Activated CD4-positive, CD25-positive, alpha-beta regulatory T cell (primary cell): ENCODE measurements at places on chromosomes 13 and 19.

DNA sequence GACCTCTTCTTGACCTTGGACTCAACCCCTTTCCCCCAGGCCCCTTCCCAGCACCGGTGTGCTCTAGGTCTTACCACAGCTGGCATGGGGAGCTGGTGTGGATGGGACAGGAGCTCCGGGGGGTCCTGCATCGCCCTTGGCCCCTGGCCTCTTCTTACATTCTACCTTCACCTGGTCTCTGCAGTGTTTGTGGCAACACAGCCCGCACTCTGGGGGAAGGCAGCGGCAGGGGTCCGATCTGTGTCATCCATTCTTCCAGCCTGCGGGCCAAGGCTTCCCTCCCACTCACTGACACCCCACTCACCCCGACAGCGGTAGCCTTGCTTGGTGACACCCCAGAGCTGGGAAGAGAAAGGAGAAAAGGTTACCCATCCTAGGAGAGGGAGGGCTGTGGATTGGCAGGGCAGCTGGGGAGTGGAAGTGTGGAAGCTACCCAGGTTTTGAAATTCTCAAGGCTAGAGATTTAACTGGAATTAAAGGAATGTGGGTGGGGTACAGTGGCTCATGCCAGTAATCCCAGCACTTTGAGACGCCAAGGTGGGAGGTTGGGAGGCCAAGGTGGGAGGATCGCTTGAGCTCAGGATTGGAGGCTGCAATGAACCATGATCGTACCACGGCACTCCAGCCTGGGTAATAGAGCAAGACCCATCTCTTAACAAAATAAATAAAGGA lies 8.3 kb downstream of the FAM98C start:
- no peak for DNase-seq

DNA sequence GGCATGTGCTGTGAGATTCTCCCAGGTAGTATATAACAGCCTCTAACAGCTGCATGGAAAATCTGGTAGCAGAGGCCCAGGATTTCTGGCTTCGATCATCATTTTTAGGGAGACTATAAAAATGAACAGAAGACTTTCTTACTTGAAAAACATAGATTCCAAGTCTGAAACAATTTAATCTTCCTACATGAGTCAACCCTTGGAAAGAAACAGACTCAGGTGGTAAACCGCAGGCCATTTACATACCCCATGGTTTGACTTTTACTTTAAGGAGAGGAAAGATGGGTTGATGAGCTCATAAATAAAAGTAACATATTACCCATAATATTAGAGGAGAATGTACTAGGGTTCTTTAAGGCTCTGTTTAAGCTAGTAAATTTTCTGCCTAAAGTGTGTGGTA lies 121.6 kb downstream of the CYSLTR2 start:
- no peak for DNase-seq

DNA sequence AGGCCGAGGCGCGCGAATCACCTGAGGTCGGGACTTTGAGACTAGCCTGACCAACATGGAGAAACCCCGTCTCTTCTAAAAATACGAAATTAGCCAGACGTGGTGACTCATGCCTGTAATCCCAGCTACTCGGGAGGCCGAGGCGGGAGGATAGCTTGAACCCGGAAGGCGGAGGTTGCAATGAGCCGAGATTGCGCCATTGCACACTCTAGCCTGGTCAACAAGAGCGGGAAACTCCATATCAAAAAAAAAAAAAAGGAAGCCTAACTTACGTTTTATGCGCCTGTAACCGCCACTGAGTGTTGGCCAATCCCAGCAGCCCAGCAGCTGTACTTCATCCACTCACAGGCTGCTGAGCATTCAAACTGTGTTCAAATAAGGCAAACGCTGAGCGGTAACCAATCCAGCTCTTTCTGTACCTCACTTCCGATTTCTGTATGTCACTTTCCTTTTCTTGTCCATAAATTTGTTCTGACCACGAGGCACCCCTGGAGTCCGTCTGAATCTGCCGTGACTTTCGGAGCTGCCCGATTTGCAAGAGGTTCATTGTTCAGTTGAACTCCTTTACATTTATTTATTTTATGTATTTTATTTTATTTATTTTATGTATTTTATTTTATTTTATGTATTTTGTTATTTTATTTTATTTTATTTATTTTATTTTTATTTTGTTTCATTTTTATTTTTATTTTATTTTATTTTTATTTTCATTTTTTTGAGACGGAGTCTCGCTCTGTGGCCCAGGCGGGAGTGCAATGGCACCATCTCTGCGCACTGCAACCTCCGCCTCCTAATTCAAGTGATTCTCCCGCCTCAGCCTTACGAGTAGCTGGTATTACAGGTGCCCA lies 18.2 kb downstream of the DPRX start:
- DNase-seq: no peak

DNA sequence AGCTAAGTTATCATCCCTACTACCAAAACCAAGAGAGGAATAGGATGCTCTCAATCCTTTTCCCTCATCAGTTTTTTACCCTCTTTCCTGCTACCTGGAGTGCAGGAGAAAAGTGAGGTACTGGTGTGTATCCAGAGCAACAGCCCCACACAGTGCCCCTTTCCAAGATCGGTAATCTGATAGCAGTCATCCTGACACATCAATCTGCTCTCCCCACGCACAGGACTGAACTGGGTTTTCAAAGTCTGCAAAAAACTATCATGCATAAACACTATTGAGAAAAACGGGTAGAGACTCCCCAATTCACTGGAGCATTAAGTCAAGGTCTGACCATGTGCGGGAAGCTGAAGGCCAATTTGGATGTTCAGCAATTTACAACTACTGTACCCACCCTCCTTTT lies 284.8 kb downstream of the RBM26 start:
- DNase-seq: no peak

DNA sequence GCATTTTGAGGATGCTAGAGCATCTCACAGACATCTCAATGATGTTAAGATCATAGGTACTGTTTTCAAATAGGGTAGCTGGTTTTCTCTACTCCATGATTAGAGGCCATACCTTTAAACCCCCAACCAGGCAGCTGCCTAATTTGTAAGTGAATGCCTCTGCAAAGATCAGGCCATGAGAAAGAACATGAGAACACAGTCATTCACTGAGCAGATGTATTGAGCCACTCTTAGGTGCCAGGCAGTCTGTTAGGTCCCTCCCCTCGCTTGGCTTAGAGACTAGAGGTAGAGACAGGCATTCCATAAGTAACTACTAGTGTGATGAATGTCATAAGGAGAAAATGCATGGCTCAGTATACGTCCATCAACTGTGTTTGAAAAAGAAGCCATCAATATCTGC lies 410.0 kb downstream of the FGF9 start:
- no peak for DNase-seq

DNA sequence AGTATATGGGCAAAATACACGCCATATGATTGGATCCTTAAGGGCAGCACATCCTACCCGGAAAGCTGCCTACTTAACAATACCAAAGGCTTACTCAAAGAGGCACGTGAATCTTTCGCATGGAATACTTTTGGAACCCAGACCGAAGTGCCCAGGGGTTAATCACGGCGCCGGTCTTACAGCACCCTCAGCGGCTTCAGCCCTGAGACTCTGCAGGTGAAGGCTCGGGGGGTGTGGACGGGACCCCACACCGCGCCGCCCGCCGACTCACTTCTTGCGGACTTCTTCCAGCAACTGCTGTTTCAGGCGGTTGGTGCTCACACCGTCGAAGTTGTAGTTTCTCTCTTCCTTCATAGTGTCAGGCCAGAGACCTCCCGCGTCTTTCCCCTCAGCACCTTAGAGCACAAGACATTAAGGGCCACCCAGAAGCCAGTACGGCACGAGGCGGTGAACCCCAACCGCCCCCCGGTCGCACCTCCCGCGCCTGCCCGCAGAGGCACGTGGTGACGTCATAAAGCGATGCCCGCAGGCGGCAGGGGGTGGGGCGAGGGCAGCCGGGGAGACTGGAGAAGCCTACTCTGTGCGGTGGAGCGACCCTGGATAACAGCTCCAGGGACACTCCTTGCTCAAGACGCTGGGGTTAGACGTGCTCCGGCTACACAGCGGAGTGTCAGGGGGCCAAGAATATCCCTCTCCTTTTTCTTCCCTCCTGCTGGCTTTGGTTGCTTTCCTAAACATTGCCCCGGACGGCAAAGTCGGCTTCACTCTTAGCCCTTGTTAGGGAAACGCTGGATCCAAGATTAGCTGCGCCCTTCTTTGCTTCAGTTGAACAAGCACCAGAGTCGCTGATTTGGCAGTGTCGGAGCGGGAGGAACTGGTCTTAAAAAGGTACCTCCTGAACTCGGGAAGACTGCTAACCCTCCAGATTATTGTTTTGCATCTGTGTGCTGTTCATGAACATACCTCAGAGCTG lies at the start of gene CCDC169:
CCDC169 (minus strand) TSS at position 449 of the 973 bp plus-strand sequence; CDS start at position 354, 95 bp downstream.
- DNase-seq: peak; percentile 5

DNA sequence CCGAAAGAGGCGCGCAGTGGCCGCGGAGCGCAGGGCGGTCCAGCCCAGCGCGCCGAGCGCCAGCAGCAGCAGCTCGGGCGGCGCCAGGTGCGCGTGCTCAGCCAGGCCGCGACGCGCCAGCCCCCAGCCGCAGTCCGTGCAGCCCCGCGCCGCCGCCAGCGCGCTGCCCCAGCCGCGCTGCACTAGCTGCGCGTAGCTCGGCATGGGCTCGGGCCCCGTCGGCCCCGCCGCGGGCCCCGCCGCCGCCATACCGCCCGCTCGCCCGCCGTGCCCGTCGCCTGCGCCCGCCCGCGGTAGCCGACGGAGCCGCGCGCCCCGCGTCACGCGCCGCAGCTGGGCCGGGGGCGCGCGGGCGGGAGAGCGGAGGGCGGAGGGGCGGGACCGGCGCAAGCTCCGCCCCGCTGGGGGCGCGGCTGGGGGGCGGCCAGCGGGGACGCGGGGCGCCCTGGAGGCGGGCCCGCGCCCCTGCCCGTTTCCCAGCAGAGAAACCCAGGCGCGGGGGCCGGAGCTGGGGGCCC lies at the start of gene CERS1:
CERS1 (minus strand) TSS at position 335 of the 518 bp plus-strand sequence; CDS start at position 249, 86 bp downstream.
- DNase-seq: no peak

DNA sequence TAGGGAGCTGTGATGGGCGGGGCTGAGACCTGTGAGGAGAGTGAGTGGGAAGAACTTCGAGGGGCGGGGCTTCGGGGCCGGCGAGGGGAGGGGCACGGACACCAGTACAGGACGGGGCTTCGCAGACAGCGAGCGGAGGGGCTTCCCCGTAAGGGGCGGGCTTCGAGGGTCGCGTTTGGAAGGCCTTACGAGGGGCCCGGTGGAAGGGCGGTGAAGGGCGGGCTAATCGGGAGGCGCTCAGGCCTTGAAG lies 4.1 kb upstream of the EMP3 start:
- DNase-seq: peak; percentile 87

- DNase-seq: no peak
Observed at GRCh38 chr19:32012206-32012605, 333.2 kb upstream of the ZNF507 start.

GRCh38 chr13:31350560-31350959 lies 150.8 kb downstream of the B3GLCT start:
- DNase-seq: no peak

DNA sequence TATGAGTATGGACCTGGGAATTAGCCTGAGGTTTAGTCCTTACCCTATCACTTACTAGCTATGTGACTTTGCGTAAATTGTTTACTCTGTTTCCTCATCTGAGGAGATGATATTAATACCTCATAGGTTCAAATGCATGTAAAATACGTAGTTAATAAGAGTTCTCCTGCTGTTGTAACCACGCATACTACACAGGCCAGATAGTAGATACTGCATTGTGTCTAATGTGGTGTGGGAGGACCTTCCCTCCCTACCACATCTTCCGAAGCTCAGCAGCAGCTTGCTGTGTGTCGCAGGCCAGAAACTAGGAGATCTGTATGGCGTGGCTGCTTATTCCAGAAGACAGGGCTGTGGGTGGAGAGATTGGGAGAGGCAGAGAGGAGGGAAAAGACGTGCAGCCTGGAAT lies 23.0 kb downstream of the GTF2F2 start:
- no peak for DNase-seq

- DNase-seq: no peak
Observed at GRCh38 chr19:54600212-54600611, 6.8 kb downstream of the LILRA1 start.

DNA sequence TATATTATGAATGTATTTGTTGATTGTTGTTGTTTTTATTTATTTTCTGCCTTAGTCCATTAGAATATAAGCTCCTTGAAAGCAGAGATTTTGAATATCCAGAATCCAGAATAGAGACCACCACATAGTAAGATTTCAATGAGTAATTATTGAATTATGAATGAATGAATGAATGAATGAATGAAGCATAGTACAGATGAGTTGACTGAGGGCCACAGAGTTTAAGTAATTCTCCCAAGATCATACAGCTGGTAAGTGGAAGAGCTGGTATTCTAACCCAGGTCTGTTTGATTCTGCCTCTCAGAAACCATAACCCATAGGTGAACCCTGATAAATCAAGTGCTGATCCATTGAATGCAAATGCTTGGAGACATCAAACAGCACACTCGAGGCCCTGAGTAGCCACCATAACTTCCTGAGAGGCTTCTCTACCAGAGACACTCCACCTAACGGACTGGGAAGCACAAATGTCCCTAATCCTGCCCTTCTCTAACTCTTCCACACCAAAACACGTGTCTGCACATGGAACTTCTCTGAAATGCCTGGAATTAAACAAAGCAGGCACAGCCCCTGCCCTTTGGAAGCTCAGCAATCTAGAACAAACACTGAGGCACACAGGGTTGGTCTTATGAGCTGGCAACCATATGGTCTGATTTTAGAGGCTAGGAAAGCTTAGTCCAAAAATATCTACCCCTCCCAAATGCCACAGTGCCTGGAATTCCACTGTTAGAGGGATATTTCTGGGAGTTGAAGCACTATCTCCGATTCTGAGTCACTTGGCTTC lies 190.1 kb downstream of the FOXO1 start:
- no peak for DNase-seq

GRCh38 chr19:16197188-16197621 lies 506 bp upstream of the AP1M1 start:
- no peak for DNase-seq

- DNase-seq: no peak
Observed at GRCh38 chr13:98083507-98083906, 59.4 kb upstream of the FARP1 start.

GRCh38 chr13:38398711-38399493 lies 49.3 kb downstream of the UFM1 start:
- no peak for DNase-seq

DNA sequence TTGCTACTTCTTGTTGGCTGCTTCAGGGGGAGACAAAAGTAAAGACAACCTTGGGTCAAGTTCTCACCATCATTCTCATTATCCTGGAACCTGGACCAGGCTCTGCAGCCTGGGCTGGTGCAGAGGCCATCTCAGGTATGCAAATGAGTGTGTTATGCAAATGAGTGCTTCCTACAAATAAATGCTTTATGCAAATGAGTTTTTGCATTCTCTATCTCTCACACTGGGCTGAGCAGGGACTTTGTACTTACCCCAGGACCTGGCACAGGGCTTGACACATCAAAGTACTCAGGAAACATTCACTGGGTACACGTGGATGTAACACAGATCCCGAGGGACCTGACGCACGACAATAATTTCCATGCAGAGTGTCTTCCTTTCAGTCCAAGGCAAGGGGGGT lies 103.0 kb downstream of the DNAJC15 start:
- DNase-seq: no peak

- no peak for DNase-seq
Observed at GRCh38 chr13:93745884-93746283, 519.3 kb downstream of the GPC6 start.

GRCh38 chr19:7680606-7681339 lies at the start of gene TRAPPC5:
Gene TRAPPC5, plus strand, starts transcription at chr19:7680833. Its CDS starts 1,421 bp downstream, at chr19:7682254.
- DNase-seq: peak; percentile 77
